NCI-H345 (cell line): ENCODE measurements at places on chromosomes 12 and 14.

- DNase-seq, result no peak
These were observed 8.1 kb upstream of the NAA30 start for GRCh38 chr14:57382283-57382682.

- DNase-seq, result no peak
These were observed 11.7 kb upstream of the RIN3 start for GRCh38 chr14:92501891-92502351.

DNA sequence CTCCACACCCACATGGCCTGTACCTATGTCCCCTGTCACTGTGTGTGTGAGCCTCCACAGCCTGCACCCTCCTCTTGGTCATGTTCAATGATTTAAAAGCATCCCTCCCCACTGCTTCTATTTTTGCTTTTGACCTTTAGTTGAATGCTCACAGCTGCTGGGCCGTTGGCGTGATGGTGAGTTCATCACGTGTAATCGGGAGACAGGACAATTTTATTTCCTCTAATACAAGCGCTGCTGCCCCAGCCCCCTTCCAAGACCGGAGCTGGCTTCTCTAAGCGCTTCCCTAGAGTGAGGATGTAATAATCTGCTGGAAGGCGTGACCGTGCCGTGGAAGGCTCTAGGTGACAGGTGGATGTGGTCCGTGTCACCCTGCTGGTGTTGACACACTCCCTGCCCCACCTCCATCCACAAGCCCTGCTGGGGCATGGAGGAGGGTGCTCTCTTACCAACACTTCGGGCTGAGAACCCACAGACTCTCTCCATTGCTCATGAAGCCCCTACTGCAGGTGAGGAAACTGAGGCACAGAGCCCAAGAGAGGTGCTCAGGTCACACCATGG is 25.4 kb downstream of the CCDC85C start:
- DNase-seq, result no peak

DNA sequence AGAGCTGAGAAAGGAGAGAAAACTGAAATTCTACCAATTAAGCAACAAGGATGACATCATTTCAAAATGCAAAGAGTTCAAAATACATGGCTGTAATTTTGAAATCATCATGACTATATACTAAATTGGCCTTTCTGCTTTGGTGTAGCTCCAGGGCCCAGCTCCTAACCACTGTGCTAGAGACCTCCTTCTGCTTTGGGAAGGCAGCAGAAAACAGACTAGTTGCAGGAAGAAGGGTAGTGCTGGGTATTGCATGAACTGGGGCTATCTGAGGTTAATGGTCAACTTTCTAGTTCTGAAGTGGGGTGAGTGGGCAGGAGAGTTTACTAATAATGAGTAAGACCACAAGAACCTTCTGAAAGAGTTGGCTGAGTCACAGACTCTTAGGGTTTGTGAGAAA is 66.2 kb downstream of the PTGER2 start:
- no peak for DNase-seq

- DNase-seq, result no peak
These were observed 188.0 kb downstream of the EXOC5 start for GRCh38 chr14:57080691-57081090.

GRCh38 chr12:34299802-34300193 is 277.5 kb downstream of the ALG10 start:
- no peak for DNase-seq

GRCh38 chr12:43331935-43332334 is 220.1 kb downstream of the ADAMTS20 start:
- no peak for DNase-seq
